Substantia nigra (tissue), 51 donors: ENCODE measurements at places on chromosomes 3 and 15.

GRCh38 chr3:12178091-12178820 lies 19.5 kb upstream of the TIMP4 start:
- no peak for DNase-seq

GRCh38 chr15:27628486-27628885 lies 470.6 kb downstream of the OCA2 start:
- no peak for DNase-seq

GRCh38 chr3:126109146-126109879 lies 25.4 kb upstream of the SLC41A3 start:
- no peak for DNase-seq

DNA sequence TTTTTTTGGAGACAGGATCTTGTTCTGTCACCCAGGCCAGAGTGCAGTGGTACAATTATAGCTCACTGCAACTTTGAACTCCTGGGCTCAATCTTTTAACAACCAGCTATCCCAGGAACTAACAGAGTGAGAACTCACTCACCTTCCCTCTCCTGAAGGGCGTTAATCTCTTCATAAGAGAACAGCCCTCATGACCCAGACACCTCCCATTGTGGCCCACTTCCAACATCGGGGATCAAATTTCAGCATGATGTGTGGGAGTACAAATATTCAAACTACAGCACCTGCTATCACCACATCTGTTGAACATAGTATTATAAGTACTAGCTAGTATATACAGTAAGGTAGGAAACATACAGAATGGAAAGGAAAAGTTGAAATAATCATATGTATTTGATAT lies 132.5 kb downstream of the DOCK3 start:
- DNase-seq, result no peak

DNA sequence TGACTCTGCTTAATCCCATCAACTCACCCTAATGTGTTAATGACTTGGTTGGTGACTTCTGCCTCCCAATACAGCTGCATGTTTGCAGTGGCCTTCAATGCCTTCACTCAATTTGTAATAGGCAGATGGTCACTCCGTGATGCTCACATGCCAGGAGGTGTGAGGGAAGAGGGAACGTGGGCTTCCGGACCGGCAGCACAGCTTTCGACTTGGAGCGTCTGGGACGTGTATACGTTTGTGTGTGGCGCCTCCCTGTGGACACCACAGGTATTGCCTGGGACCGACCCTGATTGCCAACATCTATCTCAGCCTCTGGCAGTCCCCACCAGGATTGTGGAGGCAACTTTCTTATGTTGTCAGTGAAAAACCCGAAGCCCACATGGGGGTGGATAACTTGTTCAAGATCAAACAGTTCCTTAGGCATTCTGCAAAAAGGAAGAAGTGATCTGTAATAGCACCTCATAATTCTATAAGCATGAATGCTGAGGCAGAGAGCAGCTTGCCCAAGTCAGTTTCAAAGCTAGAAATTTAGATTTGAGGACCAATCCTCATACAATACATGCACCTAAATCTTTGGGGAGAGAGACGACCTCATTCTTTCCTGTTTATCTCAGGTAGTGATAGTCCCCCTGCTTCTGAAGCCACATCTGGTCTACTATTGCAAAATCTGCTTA lies 16.9 kb downstream of the MRPL46 start:
- DNase-seq, result no peak

GRCh38 chr3:150421256-150421655 lies 13.2 kb downstream of the TSC22D2 start:
- DNase-seq, result no peak

DNA sequence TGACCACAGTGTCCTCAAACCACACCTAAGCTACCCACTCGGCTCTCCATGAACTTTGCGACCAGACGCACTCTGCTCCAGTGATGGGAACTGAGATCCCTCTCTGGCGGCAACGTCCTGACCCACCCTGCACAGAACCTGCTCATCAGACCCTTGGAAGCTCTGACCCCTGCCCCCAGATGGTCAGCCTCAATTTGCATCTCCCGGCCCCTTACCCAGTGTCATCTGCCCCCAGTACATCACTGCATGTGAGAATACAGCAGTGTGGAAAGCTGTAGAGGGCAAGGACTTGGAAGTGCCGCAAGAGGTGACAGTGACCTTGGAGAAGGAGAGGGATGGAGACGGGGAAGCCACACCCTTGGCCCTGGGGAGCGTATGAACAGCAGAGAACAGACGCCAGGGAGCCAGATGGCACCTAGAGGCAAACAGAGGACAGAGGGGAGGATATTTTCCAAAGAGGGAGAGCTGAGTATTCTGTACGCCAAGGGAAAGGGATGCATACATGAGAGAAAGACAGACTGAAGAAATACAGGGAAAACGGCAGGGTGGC lies 192.0 kb downstream of the XXYLT1 start:
- DNase-seq, result no peak

DNA sequence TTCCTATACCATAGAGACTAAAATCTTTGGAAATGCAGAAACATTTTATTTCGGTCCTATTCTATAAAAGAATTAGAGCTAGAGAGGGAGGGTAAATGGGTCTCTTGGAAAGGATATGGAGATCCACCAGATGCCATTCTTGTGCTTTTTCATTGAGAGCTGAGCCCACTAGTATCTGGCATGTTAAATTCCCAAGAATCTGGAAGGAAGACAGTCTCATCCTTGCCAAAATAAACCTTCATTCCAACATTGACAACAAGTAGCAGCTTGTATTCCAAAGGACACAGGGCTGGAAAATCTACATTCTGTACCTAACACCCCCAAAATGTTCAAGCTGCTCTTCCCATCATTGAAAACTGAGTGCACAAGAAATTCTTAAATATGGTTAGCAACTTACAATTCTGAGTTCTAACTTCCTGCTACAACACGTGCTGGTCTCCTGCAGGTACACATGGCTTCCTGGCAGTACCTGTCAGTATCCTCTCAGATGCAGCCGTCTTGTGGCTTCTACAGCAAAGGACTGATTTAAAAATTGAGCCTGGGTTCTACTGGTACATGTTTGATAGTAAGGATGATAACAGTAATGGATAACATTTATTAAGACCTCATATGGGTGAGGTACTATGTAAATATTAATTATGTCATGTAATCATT lies 348.1 kb downstream of the SV2B start:
- no peak for DNase-seq

DNA sequence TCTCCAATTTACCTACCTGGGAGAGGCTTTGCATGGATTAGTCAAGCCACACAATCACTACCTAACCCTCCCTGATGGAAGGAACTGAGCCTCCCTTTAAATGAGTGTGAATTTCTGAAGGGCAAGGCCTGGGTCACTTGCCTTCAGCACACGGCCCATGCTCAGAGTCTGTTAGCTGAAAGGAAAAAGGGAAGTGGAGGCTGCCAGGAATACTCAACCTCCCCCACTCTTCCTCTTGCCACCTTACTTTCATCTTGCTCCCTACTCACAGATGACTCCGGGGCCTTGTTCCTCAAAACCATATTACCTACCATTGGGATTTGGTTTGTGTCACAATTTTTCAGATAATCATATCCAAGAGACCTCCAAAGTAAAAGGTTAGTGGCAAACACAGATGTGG lies 220.0 kb downstream of the ABHD5 start:
- DNase-seq, result no peak

GRCh38 chr15:84811828-84812227 lies 5.3 kb upstream of the ALPK3 start:
- no peak for DNase-seq

GRCh38 chr3:111521891-111522290 lies 20.1 kb upstream of the CD96 start:
- DNase-seq, result no peak

DNA sequence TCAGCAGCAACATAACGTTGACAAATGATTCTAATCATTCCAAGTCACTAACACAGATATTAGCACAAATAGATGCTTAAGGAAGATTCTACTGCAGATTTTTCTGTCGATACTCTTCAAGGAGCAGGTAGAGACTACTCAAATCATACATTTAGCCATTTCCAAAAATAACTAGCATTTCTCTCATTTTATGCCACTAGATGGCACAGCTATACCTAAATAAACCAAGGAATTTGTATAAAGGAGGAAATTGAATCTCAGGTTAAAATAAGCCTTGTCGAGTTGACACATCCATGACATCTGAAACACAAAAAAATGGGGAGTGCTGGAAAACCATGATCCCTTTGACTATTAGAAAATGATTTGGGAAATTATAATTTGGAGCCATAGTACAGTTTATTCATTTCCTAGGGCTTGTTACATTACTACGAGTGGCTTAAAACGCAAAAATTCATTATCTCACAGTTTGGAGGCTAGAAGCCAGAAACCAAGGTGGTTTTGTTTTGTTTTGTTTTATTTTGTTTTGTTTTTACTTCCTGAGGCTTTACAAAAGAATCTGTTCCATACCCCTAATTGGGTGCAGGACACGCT lies 59.5 kb upstream of the STRIT1 start:
- DNase-seq, result no peak

- no peak for DNase-seq
Measured at GRCh38 chr3:139123377-139124095, 78.8 kb upstream of the PRR23C start.

DNA sequence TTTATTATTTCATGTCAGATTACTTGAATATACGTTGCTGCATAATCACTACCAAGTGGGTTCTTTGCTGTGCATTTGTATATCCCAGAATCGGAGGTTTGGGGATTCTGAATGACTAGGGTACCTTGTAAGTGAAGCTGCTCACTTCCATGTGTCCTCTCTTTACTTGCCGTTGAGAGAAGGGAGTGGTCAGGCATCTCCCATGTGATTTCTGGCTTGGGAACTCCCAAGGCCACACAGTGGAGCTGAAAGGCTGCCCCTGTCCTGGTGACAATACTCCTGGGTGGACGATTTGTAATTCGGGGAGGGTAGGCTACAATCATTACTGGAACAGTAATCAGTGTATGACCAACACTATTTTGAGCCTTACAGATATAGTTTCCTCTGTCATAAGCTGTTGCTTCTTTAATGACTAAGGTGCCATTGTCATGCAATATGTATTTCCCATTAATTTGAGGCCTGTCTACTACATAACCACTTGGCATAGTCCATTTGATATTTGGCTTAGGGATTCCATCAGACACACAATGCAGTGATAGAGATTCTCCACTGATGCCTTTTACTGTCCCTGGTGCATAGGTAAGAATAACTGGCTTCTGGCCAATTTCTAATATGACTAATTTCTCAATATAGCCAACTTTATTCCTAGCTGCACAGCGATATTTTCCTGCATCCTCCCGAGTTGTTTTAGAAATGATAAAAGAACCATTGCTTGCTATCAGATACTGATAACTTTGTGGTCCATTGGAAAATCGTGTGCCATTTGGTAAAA lies 24.0 kb downstream of the IGSF10 start:
- no peak for DNase-seq

- no peak for DNase-seq
Measured at GRCh38 chr15:69436951-69437350, 15.7 kb upstream of the RPLP1 start.

DNA sequence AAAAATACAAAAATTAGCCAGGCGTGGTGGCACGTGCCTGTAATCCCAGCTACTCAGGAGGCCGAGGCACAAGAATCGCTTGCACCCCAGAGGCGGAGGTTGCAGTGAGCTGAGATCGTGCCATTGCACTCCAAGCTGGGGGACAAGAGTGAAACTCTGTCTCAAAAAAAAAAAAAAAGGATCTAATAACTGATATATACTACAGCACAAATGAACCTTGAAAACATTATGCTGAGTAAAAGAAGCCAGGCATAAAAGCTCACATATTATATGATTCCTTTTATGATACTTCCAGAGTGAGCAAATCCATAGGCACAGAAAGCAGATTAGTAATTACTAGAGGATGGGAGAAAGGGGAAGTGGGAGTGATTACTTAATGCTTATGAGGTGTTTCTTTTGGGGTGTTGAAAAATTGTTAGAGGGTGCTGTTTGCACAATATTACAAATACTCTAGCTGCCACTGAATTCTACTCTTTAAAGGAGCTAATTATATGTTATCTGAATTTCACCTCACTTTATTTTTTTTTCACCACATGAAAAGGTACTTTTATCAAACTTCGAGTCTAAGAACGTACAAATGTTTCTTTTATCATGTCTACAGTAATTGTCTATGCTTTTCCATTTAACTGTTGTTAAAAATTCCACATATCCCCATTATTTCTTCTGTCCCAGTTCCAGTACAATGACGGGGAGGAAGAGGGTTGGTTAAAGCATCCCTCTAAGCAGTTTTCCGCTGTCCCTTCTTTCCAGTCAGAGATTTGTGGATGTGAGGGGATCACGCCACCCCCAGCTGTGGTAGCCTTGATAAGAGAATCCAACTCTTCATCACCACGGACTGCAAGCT lies 77.7 kb upstream of the FAM174B start:
- DNase-seq, result no peak
